ENCODE measurements at places on chromosomes 1 and 21. TPM values are rescaled to one million over a fixed set of nuclear protein-coding genes. Genes with fewer than 3 reads are reported as not detected.

The HENMT1 gene
- 0.71 TPM for total RNA-seq

GRCh38 chr1:164803366-164803765 is 244.4 kb downstream of the PBX1 start:
- no peak for DNase-seq

- DNase-seq = no peak
Measured at GRCh38 chr1:8063298-8064036, 37.4 kb upstream of the ERRFI1 start.

GRCh38 chr1:97906567-97907241 is 14.1 kb downstream of the DPYD start:
- DNase-seq = no peak
